ENCODE measurements at places on chromosomes 13 and 19.

- DNase-seq: no peak
These were observed 102.0 kb downstream of the SLITRK1 start for GRCh38 chr13:83780227-83780626.

DNA sequence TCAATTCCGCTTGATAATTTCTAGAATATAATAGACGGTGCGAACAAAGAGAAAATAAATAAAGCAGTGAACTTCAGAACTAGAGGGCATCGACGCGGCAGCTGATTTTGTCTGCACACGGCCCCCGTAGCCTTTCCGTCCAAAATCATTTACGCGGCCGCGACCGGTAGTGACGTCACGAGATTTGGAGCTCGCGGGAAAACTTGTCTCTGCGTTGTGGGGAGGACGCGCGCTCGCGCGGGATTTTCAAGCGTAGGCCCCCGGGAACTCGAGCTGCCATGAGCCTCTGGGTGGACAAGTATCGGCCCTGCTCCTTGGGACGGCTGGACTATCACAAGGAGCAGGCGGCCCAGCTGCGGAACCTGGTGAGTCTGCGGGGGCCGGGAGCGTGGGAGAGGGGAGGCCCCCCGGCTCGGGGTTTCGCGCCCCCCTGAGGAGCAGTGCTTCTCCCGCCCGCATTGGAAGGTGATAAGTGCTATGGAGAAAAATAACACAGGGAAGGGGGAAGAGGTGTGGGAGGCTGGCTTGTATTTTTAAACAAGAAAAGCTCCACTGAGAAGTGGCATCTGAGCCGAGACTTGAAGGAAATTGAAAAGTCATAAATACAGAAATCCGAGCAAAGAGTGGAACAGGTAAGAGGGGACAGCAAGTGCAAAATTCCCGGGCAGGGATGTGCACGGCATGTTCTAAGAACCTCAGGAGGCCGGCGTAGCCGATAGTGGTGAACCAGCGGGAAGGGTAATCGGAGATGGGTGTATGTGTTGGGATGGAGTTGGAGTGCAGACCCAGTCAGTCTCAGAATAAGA lies at the start of gene RFC3:
Gene RFC3 (plus strand): TSS at position 249 of the 806 bp plus-strand sequence. CDS start 30 bp downstream, at position 279.
- DNase-seq: peak; percentile 85

- DNase-seq: no peak
These were observed 28.1 kb upstream of the GTF3A start for GRCh38 chr13:27396252-27396846.

- no peak for DNase-seq
These were observed 183.7 kb downstream of the COL4A1 start for GRCh38 chr13:110123041-110123809.

- DNase-seq: no peak
These were observed 737 bp downstream of the XRCC1 start for GRCh38 chr19:43574424-43575155.

DNA sequence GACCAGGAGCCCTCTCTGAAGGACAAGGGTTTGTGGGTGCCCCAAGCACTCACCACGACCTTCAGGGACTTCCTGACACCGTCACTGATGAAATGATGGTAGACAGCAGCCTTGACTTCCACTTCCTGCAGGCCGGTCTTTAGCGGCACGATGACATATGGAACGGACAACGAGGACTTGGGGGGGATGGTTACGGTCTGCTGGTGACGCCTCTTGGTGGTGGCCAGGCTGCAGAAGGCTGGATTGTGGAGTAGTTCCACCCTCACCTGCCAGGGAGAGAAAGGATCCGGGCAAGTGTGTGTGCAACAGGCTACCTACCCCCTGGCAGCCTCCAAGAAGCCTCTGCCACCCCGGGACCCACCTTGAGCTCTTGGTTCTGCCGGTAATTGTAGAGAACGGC lies 23.2 kb downstream of the C3 start:
- DNase-seq: no peak

DNA sequence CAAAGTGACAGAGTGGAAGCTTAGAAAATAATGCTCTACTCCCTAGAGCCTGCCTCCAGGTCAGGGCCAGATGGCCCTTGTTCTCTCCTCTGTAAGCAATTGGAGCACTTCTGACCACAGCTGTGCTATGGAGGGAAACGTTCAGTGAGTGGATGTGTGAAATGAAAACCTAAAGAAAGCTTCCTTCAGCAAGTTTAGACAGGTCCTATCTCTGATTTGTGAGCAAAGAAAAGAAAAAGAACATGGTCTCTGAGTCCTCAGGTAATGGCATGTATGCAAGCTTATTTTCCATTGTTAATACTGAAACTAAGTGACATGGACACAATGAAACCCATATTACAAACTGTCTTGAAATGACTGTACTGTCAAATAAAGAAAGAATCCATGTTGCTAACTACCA lies 1486.8 kb downstream of the EFNB2 start:
- DNase-seq: no peak

DNA sequence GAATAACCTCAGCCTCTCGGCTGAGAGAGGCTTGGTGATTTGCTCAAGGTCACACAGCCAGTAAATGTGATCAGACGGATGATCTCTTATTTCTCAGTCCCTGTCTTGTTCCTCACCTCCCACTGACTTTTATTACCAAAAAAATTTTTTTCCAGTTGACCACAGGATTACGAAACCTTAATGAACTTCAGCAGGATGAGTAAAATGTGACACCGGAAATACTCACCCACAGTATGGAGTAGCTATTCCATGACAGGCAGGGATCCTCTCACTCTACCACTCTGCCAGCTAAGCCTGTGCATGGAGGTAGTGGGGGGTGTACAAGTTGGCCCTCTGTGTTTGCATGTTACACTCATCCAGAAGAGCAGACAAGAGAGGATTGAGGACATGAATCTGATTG lies 916.4 kb downstream of the UQCRFS1 start:
- no peak for DNase-seq

GRCh38 chr19:5719274-5719960 lies 529 bp downstream of the LONP1 start:
- DNase-seq: no peak

GRCh38 chr13:113802761-113803160 lies 43.7 kb downstream of the TMEM255B start:
- no peak for DNase-seq

DNA sequence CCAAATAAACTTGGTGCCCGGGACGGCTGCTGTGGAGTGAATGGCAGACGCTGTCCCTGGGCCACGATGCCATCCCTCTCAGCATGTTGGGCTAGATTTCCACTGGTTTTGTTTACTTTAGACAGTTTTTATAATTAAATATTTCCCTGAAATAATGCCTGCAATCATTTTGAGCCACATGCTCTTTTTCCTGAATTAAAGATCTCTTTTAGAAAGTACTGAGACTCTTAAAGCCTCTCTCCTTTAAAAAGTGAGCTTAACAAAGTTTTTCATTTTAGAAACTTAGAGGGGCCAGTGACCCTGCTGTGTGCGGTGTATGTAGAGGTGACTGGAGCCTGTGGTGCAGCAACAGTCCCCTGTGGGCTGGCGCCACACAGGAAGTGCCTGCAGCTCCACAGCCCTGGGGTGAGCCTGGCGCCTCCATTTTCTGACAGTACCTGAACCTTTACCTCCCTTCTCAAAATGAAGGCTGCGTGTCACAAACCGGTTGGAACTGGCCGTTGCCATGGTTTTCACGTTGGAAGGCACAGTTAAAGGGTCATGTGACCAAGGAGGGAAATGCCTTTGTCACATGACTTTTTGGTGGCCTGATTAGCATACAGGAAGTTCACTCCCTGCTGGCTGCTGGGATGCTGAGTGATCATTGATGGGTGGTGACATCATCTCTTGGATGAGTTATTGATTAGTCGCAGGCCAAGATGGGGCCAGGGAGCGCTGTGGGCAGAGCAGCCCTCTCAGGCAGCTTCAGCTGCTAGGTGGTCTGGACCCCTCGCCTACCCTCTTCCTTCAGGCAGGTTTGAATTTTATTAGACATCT lies 26.3 kb downstream of the TSSK6 start:
- peak; percentile 57 for DNase-seq

DNA sequence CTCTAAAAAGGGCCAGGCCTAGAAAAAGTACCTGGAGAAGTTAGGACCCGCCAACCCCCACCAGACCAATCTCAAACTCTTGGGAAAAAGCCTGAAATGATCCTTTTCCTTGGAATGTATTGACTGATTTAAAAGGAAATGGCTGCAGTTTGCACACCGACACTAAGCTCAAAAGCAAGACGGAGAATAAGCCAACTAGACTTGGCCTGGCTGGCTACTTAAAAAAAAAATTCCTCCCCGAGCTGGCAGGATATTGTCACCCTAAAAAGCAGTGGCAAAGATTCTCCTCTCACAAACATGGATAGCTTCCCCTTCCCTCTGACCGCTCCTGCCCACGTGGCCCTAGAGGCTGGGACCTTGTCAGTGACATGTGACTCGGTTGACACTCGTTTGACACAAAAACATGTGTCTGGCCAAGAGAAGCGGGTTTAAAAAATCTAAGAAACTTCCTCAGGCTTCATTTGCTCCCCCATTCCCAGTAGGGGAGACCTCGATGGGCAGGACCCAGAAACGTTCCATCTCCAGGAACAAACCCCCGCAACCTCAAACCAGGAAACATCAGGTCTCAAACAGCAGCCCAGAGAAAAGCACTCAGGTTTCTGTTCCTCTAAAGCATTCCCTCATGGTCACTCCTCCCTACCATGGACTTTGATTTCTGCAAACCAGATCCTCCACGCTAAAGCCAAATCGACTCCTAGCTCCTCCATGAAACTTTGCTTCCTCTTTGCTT lies 1.3 kb downstream of the RFX1 start:
- peak; percentile 51 for DNase-seq

DNA sequence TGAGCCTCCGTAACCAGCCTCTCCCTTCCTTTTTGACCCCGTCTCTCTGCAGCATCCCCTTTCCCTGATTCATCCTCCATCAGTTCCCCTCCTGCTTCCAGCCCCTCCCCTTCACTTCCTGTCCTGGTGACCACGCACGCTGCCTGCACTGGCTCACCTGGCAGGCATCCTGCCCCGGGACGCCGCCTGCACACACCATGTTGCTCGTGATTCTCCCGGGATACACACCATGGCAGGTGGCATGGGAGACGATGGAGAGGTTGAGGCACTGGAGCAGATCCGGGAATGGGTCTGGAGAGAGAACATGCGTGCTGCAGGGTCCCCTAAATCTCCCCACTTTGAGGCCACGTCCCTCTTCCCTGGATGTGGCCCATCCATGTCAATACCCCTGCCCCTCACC lies 4.2 kb downstream of the KLK12 start:
- no peak for DNase-seq

GRCh38 chr19:57269515-57270250 lies 10.6 kb upstream of the ZNF460 start:
- DNase-seq: no peak

DNA sequence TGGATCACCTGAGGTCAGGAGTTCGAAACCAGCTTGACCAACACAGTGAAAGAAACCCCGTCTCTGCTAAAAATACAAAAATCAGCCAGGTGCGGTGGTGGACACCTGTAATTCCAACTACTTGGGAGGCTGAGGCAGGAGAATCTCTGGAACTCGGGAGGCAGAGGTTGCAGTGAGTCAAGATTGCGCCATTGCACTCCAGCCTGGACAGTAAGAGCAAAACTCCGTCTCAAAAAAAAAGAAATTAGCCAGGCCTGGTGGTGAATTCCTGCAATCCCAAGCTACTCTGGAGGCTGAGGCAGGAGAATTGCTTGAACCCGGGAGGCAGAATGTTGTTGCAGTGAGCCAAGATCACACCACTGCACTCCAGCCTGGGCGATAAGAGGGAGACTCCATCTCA lies 12.2 kb upstream of the FBXW9 start:
- DNase-seq: no peak

- DNase-seq: no peak
These were observed 164.6 kb downstream of the ABCC4 start for GRCh38 chr13:95136638-95137037.

DNA sequence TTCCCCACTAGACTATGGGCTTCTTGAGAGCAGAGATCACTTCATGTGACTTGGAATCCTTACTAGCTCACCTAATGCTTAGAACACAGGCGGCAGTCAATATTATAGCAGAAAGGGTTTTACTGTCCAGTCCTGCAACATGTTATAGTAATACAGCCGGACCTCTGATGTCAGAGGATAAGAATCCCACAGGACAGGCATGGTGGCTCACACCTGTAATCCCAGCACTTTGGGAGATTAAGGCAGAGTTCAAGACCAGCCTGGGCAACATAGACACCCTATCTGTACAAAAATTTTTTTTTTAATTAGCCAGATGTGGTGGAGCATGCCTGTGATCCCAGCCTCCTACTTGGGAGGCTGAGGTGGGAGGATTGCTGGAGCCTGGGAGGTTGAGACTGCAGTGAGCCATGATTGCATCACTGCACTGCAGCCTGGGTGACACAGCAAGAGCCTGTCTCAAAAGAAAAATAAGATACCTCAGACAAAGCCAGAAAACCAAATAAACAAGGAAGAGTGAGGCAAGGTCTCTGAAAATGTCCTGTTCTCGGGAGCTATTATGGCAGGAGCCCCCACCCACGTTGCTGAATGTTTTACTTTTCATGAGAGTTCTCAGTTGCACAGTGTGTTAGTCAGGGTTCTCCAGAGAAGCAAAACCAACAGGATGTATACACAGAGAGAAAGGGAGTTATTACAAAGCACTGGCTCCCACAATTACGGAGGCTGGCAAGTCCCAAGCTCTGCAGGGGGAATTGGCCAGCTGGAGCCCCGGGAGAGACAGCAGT lies 100.8 kb downstream of the UBL3 start:
- DNase-seq: no peak

GRCh38 chr13:107124129-107124718 lies 556.3 kb upstream of the ARGLU1 start:
- DNase-seq: no peak

DNA sequence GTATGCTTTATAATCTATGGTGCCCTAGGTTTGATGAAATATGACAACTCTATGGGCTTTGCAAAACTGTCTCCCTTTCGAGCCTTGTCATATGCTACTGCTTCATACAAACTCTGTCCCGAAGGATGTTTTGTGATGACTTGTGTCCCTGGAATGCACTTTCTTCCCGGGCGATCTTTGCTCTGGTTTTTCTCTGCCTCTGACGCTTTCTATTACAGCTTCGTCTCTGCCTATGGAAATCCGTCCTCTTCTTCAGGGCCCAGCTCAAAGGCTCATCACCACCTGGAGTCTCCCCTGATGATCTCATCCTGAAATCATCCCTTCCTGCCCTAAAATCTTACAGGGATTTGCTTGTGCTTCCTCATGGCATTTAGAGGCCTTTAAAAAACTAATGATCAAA lies 191.5 kb upstream of the KL start:
- no peak for DNase-seq

DNA sequence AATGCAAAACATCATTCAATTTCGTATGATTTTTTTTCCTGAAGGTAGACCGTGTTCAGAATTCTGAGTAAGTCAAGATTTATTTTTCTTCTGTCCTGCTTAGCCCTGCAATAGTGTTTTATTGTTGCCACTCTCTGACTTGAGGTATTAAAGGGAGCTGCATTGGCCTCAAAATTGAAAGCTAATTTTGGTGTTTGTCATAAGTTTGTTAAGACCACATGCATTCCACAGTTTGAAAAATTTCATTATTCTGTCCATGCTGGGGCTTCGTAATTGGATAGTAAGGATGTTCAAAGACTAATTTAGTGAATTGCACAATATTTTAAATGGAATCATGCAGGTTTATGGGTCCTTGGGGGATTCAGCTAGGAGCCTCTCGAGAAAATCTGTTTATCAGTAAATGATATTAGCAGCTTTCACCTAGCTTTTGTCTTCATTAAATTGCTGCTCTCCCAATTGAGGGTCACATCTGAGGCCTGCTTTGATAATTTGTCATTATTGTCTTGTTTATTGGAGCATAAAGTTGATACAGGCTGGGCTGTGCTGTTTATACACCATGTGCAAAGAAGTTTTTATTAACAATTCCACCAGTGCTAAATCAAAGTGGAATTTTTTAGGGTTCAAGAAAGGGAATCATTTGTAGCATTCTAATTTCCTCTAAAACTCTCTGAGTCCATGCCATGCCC lies 339.8 kb upstream of the OBI1 start:
- no peak for DNase-seq
